Uterus (tissue), 4 donors: ENCODE measurements at places on chromosomes 16 and 17.

GRCh38 chr17:74807441-74807840 is 31.3 kb upstream of the NAT9 start:
- H3K27me3 ChIP-seq = no peaks in the 10 kb centered on the region
- H3K4me3 ChIP-seq = no peak overlapping the region
- H3K36me3 ChIP-seq = no peaks in the 10 kb centered on the region
- H3K4me1 ChIP-seq = no peaks in the 10 kb centered on the region
- DNase-seq = no peak

DNA sequence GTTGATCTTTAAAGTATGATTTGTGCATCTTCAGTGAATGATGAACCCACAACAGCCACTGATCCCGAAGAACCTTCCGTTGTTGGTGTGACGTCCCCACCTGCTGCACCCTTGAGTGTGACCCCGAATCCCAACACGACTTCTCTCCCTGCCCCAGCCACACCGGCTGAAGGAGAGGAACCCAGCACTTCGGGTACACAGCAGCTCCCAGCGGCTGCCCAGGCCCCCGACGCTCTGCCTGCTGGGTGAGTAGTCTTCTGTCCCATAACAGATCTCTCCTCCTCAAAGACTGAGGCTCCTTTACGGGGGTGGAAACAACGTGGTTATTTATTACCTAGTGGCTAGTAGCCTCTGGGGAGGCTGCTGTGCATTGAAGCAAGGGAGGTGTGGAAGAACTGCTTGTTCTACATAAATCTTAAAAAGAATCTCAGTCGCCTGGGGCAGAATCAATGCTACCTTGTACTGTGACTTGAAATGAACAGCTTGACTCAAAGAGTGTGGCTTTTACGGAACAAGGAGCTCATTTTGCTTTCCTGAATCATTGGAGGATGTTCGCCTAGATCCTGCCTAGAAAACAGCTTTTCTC is 63.0 kb upstream of the CLEC18A start:
- no peak for DNase-seq
- no peaks in the 10 kb centered on the region for H3K36me3 ChIP-seq
- no peaks in the 10 kb centered on the region for H3K27me3 ChIP-seq
- H3K4me3 ChIP-seq = no peak overlapping the region
- H3K4me1 ChIP-seq = no peaks in the 10 kb centered on the region
- H3K27ac ChIP-seq = no peak overlapping the region

DNA sequence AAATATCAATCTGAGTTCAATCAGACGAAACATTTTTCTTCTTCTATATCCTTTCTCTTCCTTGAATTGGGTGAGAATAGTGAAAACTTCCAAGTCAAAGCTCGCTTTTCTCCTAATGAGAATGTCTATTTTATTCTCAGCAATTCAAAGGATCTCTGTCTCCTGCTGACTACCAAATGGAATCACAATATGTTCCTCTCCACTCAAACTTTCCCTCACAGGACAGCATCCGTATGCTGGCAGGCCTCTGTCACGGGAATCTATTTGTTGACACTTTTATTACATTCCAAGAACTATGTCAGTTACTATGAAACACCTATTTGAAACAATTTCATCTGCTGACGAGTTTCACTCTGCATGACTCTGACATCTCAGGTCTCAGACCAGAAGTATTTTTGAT is 1196.6 kb downstream of the CDH11 start:
- no peaks in the 10 kb centered on the region for H3K27me3 ChIP-seq
- H3K36me3 ChIP-seq = no peaks in the 10 kb centered on the region
- no peak overlapping the region for H3K27ac ChIP-seq
- no peak for DNase-seq

DNA sequence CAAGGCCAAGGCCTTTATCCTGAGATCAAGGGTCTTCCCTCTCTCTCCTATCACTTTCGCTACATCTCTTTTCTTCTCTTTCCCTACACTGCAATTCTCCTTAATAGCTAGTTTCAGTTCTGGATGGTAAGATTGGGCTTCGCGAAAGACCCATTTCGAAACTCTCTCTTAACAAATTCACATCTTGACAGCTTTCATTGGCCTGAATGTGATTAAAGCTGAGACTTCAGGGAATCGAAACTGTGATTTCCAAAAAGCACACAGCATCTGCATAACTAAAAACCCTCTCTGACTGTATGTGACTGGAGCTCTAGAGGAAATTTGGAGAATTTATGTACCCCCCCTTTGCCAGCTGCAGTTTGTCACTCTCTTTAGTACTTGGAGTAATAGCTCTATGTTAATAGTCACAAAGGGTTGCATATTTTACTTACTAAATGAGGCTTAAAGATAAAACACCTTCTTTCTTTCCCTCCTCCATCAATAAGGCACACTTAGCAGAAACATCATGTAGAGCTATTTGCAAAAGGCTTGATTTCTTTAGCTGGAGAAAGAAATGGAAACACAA is 105.3 kb upstream of the FAM20A start:
- H3K27ac ChIP-seq = peak overlapping the region; percentile 70
- no peak for DNase-seq
- H3K27me3 ChIP-seq = no peaks in the 10 kb centered on the region
- H3K4me3 ChIP-seq = no peak overlapping the region
- H3K4me1 ChIP-seq = no peaks in the 10 kb centered on the region
